ENCODE measurements at places on chromosomes 3 and 15.

DNA sequence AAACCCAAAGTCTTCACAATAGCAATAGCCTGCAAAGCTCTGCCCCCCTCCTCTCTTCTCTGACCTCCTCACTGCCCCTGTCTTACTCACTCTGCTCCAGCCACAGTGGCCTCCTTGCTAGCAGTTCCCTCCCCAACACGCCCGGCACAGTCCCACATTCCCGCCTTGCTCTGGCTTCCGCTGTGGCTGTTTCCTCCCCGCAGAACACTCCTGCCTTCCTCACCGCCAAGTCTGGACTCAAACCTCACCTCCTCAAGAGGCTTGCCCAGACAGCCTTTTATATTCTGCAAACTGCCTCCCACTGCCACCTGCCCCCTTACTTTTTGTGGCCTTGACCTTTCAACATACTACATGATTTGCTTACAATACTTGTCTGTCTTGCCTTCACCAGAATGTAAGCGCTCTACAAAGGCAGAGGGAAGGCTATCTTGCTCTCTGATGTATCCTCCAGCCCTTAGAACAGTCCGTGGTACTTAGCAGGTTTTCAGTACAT is 406 bp upstream of the MPI start:
- DNase-seq, result peak; percentile 53

DNA sequence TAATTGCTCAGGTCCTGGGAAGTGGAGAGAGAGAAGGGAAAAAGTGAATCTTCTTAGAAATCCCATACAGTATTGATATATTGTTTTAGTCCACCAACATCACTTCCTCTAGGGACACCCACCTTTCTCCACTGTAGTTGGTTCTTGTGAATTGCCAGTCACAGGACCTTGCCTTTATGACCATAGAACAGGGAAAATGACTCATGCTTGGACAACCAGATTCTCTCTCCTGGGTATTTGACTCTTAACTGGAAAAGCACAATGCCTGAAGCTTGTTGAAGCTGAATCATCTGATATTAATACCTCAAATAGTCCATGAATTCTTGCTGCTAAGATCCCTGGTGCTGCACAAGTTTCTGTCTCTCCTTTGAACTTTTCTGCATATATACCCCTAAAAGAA is 32.5 kb upstream of the DCLK3 start:
- peak; percentile 30 for DNase-seq

DNA sequence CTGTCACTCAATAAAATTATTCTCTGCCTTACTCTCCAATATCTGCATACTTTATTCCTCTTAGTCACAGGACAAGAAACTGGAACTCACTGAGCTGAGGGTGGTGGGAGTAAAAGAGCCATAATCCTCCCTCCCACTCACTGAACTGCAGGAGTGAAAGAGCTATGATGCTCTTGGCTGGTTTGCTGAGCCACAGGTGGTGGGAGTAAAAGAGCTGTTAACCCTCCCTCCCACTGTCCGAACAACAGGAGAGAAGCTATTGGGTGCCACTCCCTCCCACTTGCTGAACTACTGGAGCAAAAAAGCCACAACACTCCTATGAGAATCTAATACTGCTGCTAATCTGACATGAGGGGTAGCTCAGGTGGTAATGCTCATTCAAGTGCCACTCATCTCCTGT is 391.0 kb downstream of the NSUN3 start:
- DNase-seq, result no peak

DNA sequence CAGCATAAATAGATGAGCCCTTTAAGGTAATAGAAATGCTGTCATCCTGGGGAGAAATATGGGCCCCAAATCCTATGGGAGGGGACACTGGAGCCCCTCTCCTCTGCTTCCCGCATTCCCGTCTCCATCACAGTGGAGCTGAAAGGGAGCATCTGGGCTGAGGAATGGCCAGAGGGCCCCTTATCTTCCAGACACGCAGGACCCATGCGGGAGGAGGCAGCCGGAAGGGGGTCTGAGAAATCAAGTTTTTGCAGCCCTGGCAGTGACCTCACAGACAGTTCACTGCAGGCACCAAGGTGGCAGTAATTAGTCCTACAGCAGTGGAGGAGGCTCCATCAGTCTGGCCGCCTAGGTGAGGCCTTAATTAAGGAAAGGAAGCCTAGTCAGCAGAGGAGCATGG is 80.2 kb downstream of the RAB11A start:
- DNase-seq, result no peak

DNA sequence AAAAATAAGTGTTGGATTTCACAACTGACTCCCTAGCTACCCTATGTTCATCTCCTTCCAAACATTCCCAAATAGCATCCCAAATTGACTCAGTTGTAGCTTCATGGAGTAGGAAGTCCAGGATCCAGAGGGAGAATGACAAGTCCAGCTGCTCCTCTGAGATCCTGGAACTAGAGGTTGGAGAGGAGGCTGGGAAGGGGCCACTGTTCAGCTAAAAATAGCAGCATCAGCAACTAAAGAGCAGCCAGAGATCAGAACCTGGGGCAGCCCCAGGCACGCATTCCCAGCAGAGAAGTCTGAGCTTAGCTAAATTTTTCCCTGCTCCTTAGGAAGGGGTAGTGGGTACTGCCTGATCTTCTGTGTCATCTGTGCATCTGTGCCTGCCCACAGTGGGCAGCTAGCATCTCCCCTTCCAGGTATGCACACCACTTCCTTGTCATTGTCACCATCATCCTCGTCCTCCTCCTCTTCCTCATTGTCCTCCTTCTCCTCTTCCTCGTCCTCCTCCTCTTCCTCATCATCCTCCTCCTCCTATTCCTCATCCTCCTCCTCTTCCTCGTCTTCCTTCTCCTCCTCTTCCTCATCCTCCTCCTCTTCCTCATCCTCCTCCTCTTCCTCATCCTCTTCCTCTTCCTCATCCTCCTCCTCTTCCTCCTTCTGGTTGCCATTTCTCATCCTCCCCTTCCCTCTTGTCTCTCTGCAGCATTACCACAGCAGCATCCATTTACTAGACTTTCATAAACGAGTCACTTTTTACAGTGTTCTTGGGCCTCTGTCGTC is 152.3 kb upstream of the ROPN1 start:
- DNase-seq, result no peak
